Stimulated activated CD8-positive, alpha-beta memory T cell treated with anti-CD3 and anti-CD28 coated beads, Interleukin-15, amount 100 ng/mL, for 4 hours (primary cell): ENCODE measurements at places on chromosomes 11 and 22.

DNA sequence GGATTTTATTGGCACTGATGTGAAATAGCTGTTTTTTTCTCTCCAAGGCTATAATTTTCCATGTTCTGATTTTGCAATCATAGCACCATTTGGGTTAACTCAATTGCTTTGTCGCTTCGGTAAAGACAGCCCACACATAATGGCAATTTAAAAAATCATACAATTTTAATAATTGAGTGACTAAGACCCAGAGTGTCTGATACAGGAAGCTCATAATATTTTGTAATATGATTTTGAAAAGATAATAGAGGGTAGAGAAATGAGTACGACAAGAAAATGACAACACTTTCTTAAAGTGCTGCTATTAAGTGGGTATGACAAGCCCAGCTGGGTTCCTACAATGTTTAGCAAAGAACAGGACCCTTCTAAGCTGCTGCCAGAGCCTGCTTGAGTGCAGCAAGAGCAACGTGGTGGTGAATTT lies 439.1 kb downstream of the METTL15 start:
- no peak for DNase-seq

GRCh38 chr22:47851586-47851985 lies 1089.1 kb downstream of the TBC1D22A start:
- no peak for DNase-seq

DNA sequence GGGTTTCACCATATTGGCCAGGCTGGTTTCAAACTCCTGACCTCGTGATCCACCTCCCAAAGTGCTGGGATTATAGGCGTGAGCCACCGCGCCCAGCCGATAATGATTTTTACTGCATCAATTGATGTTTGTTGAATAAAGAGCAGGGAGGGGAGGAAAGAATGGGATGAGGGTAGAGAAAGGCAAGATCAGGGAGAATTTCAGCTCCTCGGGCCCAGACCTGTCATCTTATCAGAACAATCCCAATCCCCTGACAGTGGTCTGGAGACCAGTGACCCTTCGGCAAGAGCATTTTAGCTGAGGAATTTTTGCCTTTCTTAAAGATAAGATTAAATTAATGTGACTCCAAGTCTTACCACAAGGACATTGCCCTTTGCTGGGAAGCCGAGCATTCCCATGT lies 15.0 kb upstream of the ANO1 start:
- DNase-seq = no peak

DNA sequence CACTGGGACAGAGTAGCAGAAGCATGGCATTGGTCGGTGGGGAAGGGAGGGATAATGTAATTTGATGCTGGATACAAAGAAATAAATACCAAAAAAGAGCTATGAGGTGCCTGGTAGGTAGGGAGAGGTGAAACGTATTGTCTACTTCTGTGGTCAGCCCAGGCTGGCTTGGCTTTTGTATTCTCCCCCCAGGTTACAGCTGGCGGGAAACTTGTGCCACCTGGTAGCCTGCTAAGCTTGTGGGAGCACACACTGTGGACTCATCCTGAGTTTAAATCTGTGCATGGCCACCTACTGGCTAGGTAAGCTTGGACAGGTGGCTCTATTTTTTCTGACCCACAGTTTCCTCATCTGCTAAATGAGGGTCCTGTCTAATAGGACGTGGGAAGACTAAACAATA lies 165.2 kb upstream of the E2F8 start:
- no peak for DNase-seq

- DNase-seq = no peak
Measured at GRCh38 chr22:40094485-40094884, 83.2 kb upstream of the TNRC6B start.

DNA sequence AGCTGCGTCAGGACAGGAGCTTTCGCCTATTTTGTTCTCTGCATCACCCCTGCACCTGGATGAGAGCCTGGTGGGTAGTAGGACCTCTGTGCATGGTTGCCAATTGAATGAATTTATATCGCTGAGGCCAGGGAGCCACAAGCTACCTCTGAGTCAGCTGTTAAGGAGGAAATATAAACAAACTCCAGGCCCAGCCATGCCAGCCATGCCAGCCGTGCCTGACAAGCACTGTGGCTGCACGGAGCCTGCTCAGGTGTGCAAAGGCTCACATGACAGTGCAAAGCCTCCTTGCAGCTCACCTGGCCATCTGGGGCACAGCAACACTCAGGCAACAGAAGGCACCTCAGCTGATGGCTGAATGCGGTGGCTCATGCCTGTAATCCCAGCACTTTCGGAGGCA lies 33.7 kb upstream of the LINC01488 start:
- no peak for DNase-seq

DNA sequence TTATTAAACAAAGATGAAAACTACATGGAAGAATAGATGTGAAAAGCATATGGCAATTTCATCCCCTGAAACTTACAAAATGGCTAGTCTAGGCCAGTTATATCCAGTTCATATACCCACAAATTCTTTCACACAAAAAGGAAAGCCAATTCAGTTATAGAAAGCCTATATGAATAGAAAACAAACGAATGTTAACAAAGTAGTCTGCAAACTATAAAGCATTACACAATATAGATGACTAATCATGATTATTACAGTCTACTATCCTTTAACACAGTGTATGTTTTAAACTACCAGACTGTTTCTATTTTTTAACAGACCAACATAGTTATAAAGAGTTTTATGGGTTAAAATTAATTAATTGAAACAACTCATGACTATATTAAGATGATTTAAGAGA lies 12.1 kb downstream of the DCUN1D5 start:
- DNase-seq = no peak

DNA sequence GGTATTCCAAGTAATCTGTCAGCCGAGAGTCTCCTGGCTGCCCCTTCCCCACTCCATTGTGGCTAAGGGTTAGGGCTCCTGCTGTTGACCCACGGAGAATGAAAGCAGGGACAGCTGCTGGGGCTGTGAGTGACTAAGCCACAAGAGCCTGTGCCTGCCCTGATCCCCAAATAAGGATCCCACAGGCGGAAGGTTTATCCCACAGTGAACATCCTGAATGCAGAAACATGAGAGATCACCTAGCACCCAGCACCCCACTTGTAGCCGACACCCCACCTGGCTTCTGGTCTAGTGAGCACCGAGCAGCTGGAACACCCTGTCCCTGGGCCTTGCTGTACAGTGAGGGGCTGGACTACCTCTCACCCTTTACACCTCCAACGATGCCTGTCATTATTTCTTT lies 117.7 kb upstream of the LMO1 start:
- no peak for DNase-seq

DNA sequence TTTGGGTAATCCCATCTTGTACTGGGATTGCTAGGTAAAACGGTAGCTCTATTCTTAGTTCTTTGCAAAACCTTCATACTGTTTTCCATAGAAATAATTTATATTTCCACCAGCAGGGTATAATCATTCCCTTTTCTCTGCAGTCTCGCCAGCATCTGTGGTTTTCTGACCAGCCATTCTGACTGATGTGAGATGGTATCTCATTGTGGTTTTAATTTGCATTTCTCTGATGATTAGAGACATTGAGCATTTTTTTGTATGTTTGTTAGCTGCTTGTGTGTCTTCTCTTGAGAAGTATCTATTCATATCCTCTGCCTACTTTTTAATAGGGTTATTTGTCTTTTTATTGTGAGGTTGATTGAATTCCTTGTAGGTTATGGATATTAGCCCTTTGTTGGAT lies 220.9 kb downstream of the PGR start:
- DNase-seq = no peak

DNA sequence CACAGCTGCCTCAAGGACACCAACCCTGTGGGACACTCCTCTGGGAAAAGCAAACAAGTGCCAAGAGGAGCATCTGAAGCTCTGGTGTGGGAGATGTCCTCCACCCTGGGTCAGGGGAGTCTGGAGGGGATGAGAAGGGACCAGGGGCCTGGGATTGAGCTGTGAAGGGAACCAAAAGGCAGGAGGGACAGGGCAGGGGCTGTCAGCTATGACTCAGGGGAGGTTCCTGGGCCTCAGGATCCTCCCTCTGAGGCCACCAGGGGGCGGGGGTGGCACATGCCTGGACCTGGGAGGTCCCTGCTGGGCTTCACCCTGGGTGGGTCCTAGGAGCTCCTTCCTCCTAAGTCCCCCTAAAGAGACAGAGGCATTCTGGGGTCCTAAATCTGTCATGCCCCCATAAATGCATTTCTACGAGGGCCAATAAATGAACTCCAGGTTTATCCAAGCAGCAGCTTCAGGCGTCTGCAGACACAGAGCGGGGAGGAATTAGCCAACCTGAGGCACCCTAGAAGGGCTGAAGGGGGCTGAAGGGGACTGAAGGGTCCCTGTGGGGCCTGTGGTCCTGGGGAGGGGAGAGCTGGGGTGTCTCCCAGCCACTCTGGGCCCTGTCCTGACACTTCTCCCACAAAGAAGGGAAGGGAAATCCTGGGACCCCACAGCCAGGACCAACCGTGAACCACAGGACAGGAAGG lies 31.9 kb upstream of the IGLL5 start:
- no peak for DNase-seq

DNA sequence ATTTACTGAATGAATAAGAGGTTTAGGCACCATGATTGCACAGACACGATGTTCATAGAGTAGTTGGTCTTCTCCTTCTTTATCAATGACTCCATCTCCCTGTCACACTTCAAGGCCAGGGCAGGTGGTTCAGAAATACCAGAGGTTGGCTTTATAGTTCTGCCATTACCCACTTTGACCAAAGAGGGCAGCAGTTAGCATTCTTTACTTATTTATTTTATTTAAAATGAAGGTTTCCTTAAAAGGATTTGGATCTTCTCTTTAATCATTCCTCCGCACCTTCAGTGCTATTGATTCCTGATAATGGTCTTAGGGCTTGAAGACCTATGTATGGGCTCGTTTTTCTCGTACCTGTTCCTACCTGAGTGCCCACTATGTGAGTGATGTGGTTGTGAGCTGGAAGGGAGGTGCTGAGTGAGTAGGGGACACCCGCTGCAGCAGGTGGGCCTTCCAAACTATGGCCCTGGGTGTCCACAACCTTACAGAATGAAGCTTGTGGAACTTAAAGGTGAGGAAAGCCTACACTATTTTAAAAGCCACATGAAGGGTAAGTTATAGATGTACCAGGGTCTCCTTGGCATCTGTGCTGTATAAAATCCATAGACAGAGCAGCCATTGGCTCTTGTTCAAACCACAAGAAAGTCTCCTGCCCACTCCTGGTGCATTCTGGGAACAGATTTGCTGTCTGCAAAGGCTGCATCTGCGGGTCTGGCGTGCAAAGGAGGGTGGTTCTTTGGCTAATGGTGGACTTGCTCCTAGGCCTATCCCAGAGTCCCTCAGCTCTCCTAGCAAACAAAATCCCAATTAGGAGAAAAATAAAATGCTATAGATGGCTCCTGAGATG lies 35.0 kb downstream of the TIMP3 start:
- DNase-seq = no peak

DNA sequence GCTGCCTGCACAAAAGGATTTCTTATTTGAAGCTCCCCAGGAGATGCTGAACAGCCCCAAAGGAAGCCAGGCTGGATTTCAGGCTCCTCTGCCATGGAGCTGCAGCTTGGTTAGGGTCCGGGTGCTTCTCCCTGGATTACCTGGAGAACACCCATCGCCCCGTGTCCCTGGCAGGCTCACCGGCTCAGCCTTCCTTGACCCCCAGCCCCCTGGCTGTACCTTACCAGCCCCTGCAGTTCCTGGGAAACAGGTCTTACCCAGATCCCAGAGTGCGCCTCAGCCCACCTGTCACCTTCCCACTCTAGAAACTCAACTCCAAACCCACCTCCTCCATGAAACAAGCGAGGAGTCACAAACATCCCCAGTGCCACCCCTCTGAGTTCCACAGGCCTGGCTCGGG lies 45.3 kb upstream of the CD5 start:
- DNase-seq = no peak

GRCh38 chr11:61453695-61454094 lies 23.8 kb downstream of the SDHAF2 start:
- no peak for DNase-seq

- DNase-seq = no peak
Measured at GRCh38 chr11:64855596-64856304, 11.3 kb upstream of the CDC42BPG start.

- DNase-seq = no peak
Measured at GRCh38 chr11:77819921-77820564, 479 bp downstream of the RSF1 start.

DNA sequence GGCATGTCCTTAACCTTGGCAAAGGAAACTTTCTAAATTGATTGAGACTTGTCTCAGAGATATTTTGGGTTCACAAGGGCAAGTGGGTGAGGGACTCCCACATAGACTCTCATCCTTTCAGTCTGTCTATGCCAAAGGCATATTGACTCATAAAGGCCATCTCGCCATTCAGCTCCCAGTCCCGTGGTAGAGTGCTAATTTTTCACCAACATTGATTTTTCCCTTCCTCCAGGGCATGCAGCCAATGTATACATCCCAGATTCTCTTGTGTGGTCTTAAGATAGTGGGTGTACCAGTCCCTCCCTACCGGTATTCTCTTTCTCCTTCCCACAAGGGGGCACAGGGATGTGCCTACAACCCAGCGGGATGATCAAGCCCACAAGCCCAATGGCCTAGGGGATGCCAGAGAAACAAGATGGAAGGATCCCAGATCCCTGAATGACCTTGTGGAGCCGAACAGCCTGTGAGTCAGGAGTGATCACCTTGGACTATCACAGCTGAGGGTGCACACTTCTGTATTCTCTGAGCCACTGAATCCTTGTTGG lies 7.9 kb downstream of the C11orf96 start:
- no peak for DNase-seq

DNA sequence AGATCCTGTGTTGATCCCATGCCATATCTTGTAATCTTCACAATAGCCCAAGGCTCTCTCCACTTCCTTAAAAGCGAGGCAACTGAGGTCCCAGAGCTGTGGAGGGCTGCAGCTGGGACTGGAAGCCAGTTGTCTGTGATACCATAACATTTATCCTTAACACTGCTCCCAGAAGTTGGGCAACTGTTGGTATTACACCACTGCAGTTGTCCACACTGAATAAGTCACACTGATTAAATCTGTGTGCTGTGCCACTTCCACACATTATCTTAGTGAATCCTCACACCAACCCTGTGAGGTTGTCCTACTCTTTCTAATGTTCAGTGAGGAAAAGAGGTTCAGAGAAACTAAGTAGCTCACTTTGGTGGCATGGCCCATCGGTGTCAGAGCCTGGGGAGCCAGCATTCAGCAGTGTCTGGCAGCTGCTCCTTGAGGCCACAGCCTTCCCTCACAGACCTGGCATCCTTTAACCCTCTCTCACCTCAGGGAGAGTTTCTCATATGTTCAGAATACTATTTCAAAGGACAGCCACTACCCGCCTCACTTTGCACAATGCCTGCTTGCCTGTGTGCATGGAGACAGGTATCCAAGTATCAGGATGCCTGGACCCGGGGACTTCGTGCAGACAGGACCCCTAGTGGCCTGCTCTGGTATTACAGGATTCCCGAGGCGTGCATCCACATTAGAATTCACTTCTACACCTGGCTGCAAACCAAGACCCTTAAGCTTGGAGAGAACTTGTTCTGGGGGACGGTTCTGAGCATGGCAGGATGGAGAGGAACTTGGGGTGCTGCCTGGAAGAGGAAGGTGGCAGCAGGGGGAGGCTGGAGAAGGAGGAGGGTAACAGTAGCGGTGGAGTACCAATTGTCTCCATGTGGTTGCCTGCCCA lies 221.9 kb upstream of the TBCEL start:
- no peak for DNase-seq

GRCh38 chr11:32440916-32441315 lies 5.6 kb upstream of the WT1 start:
- no peak for DNase-seq

- no peak for DNase-seq
Measured at GRCh38 chr22:22215659-22216449, 28.7 kb upstream of the VPREB1 start.
